ENCODE measurements at places on chromosomes 4 and X.

GRCh38 chrX:72048510-72049455 lies 82.9 kb downstream of the RTL5 start:
- no peak overlapping the region for H3K4me3 ChIP-seq
- no peak overlapping the region for H3K27ac ChIP-seq
- no peaks in the 10 kb centered on the region for H3K4me1 ChIP-seq
- no peak for DNase-seq
- no peaks in the 10 kb centered on the region for H3K36me3 ChIP-seq

DNA sequence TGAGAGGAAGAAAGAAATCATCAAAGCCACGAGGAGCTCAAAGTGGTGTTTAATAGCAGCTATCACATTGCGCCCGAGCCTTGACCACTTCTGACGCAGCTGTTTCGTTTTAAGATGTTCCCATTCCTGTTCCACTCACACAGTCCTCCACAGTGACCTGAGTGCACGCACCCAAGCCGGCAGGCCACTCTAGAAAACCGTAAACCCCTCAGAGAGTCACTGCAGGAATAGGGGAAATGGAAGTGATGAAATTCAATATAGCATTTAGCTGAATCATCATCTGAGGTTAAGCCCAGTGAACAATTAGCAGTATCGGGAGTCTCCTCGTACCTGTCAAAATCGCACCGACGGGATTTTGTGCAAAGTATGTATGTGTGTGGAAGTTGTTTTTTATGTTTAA lies 17.9 kb upstream of the HAND2 start:
- DNase-seq, result no peak
- no peak overlapping the region for H3K27ac ChIP-seq
- H3K4me3 ChIP-seq, result no peak overlapping the region
- no peaks in the 10 kb centered on the region for H3K36me3 ChIP-seq
- H3K27me3 ChIP-seq, result no peaks in the 10 kb centered on the region
- no peaks in the 10 kb centered on the region for H3K4me1 ChIP-seq

DNA sequence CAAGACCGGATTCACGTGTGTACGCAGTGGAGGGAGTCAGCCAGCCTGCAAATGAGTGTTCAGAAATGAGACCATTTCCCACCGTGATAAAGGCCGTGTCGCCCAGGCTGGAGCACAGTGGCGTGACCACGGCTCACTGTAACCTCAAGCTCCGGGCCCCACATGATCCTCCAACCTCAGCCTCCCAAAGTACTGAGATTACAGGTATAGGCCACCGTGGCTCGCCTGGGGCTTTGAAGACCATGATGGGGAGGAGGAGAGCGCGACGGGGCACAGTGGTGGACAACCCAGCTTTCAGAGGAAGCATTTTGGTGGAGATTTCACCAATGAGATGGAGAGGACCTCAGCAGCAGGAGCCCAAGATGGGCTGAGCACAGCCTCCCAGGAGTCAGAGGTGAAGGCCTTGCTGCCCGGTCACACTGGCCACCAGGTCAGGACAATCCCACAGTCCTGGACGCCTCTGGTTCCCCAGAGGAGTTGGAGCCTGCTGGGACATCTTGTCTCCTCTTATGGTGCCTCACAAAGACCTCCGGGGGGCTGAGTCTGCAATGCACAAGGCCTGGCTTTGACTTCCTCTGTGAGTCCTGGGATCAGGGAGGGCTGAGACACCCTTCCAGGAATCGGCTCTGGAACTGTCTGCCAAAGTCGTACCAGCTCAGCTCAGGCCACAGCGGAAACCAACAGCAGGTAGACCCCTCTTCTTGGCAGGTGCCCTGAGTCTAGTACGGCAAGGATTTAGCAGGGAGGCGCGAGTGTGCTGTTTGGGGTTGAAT lies 22.4 kb upstream of the MXD4 start:
- no peak overlapping the region for H3K4me3 ChIP-seq
- H3K27me3 ChIP-seq, result no peaks in the 10 kb centered on the region
- no peaks in the 10 kb centered on the region for H3K36me3 ChIP-seq

DNA sequence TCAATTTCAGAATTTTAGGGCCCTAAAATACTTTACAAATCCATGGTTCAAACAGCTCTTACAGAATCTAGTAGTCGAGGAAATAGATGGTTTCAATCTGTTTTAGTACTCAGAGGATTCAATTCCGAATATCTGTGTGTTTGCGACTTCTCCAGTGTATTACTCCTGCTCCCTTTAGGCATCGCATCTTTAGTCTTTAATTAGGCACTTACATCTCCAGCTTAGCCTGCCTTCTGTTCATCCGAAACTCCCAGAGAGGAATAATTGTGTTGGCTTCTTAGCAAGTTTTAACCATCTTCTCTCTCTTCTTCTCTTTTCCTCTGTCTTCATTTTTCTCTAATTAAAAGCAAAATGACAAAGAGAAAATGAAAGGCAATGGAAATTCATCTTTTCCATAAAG lies 1901.3 kb upstream of the TENM3 start:
- no peak overlapping the region for H3K4me3 ChIP-seq
- no peak overlapping the region for H3K27ac ChIP-seq
- H3K27me3 ChIP-seq, result no peaks in the 10 kb centered on the region
- no peak for DNase-seq
- no peaks in the 10 kb centered on the region for H3K36me3 ChIP-seq
- no peaks in the 10 kb centered on the region for H3K4me1 ChIP-seq

GRCh38 chr4:127660284-127660885 lies 27.6 kb downstream of the INTU start:
- no peak for DNase-seq
- no peaks in the 10 kb centered on the region for H3K4me1 ChIP-seq
- no peak overlapping the region for H3K4me3 ChIP-seq
- no peaks in the 10 kb centered on the region for H3K36me3 ChIP-seq
- no peak overlapping the region for H3K27ac ChIP-seq

- no peak overlapping the region for H3K27ac ChIP-seq
- no peak for DNase-seq
- peaks cover 5% of the 10 kb centered on the region for H3K27me3 ChIP-seq
- no peaks in the 10 kb centered on the region for H3K4me1 ChIP-seq
Measured at GRCh38 chrX:129716507-129716906, 22.3 kb upstream of the XPNPEP2 start.

DNA sequence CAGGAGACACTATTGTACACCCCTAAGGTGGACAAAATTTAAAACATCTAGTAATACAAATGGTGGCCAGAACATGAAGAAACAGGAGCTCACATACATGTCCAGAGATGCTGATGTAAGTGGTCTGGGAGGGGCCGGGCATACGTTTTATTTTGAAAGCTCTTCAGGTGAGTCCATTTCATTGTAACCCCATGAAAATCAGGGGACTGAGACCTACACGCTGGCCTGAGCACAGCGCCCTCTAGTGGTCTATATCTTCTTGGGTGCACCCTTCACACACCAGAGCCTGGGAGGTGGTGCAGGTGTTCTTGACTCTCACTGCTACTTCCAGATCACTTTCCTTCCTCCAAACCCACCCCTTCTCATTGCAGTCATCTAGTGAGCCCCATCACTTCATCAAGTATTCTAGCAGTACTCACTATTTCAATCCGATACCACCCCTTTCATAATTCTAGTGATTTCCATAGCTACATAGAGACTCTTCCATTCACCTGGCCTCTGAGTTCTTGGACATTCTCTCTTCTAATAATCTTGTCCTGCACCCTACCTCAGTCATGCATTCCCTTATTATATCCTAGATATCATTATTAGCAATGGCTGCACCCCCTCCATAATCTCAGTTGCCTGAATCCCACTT lies 4.3 kb upstream of the TLR6 start:
- H3K4me1 ChIP-seq, result no peaks in the 10 kb centered on the region
- no peaks in the 10 kb centered on the region for H3K36me3 ChIP-seq
- DNase-seq, result no peak
- H3K27me3 ChIP-seq, result no peaks in the 10 kb centered on the region

- DNase-seq, result no peak
- no peaks in the 10 kb centered on the region for H3K36me3 ChIP-seq
- no peaks in the 10 kb centered on the region for H3K27me3 ChIP-seq
- no peaks in the 10 kb centered on the region for H3K4me1 ChIP-seq
- H3K4me3 ChIP-seq, result no peak overlapping the region
Measured at GRCh38 chr4:108240366-108240765, 71.6 kb upstream of the LEF1 start.

DNA sequence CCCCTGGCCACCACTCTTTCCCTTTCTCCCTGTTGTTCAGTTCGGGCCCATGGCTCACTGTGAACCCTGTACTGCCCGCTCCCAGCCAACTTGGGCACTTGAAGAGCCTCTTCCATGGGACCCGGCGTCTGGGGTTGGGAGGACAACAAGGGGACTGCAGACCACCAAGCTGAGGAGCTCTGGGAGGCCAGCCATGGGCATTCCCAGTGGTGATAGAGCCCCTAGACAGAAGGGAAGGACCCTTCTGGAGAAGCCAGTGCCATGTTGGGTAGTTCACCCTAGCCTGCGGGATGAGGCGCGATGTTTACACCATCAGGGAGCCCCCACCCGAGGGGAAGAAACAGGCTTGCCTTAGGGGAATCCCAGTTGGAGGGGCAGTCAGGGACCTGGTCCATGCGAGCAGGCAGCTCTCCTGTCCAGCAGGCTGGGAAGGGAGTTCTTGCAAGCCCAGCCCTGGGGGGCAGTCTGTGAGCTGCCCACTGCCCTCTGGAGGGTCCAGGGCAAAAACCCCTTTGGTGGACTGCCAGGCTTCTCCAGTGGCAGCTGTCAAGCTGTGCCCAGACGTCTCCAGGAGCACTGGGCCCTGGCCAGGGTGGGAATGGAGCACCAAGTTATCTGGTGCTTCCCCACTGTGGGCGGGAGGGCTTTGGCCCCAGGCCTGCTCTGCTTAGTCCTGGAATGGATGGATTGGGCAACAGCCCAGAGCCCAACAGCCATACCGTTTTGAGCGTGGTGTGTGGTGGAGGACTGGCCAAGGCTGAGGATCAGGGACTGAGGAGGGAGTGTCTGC lies 23.7 kb upstream of the UBA1 start:
- peaks cover 56% of the 10 kb centered on the region for H3K36me3 ChIP-seq
- no peak overlapping the region for H3K27ac ChIP-seq

- no peaks in the 10 kb centered on the region for H3K36me3 ChIP-seq
- no peak overlapping the region for H3K4me3 ChIP-seq
- peaks cover 6% of the 10 kb centered on the region for H3K4me1 ChIP-seq
- no peaks in the 10 kb centered on the region for H3K27me3 ChIP-seq
Measured at GRCh38 chrX:11103006-11103405, 8.1 kb upstream of the HCCS start.

GRCh38 chr4:182510836-182511235 lies 267.6 kb downstream of the TENM3 start:
- H3K27me3 ChIP-seq, result no peaks in the 10 kb centered on the region
- DNase-seq, result no peak
- H3K36me3 ChIP-seq, result no peaks in the 10 kb centered on the region
- H3K4me3 ChIP-seq, result no peak overlapping the region
- no peaks in the 10 kb centered on the region for H3K4me1 ChIP-seq

DNA sequence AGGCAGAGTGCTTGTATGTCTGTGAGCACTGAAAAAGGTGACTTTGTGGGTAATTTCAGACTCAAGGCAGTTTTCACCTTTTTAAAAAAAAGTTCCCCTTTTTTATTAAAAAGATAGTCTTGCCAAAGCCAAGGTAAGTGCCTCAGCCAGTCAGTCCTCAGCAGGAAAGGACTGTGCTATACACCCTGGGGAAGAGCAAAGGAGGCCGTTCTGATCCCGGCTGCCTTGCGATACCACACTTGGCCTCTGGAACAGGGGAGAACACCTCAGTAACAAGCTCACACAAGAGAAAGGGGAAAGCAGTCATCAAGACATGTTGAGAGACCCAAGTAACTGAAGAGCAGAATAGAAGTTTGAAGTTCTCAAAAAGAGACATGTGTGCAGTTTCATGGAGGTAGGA lies 541.7 kb downstream of the BCOR start:
- no peak overlapping the region for H3K4me3 ChIP-seq
- no peaks in the 10 kb centered on the region for H3K36me3 ChIP-seq
- no peaks in the 10 kb centered on the region for H3K27me3 ChIP-seq

DNA sequence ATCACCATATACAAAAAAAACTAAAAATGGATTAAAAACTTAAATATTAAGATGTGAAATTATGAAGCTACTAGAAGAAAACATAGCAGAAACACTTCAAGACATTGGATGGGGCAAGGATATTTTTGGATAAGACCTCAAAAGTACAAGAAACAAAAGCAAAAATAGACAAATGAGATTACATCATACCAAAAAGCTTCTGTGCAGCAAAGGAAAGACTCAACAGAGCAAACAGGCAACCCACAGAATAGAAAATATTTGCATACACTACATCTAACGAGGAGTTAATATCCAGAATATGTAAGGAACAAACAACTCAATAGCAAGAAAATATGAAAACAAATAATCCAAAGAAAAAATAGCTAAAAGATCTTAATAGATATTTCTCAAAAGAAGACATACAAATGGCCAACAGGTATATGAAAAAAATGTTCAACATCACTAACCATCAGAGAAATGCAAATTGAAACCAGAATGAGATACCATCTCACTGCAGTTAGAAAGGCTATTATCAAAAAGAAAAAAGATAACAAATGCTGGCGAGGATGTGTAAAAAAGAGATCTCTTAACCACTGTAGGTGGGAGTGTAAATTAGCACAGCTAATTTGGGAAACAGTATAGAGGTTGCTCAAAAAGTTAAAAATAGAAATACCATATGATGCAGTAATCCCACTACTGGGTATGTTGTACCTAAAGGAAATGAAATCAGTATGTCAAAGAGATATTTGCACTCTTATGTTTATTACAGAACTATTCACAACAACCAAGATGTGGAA lies 17.8 kb upstream of the LRCH2 start:
- no peaks in the 10 kb centered on the region for H3K27me3 ChIP-seq
- H3K36me3 ChIP-seq, result no peaks in the 10 kb centered on the region
- no peaks in the 10 kb centered on the region for H3K4me1 ChIP-seq
- no peak for DNase-seq
- H3K27ac ChIP-seq, result no peak overlapping the region
- no peak overlapping the region for H3K4me3 ChIP-seq

GRCh38 chr4:75895744-75896314 lies 6.4 kb downstream of the PPEF2 start:
- H3K27me3 ChIP-seq, result no peaks in the 10 kb centered on the region
- no peaks in the 10 kb centered on the region for H3K36me3 ChIP-seq
- H3K27ac ChIP-seq, result no peak overlapping the region
- no peak for DNase-seq
- H3K4me3 ChIP-seq, result no peak overlapping the region
- H3K4me1 ChIP-seq, result no peaks in the 10 kb centered on the region
